ENCODE measurements at places on chromosomes 4 and X. TPM values are rescaled to one million over a fixed set of nuclear protein-coding genes. Genes with fewer than 3 reads are reported as not detected.

DNA sequence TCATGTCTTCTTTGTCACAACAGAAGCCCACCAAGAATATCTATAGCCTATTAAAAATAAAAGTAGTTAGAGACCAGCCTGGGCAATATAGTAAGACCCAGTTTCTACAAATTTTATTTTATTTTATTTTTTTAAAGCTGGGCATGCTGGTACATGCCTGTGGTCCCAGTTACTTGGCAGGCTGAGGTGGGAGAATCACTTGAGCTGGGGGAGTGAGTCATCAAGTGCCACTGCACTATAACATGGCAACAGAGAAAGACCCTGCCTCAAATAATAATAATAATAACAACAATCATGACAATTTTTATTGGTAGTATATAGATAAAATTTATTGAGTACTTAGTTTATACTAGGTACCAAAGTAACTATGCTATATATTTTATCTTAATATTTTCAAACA lies 93.0 kb upstream of the NPFFR2 start:
- no peak for DNase-seq

GRCh38 chr4:1080961-1081688 lies 32.2 kb downstream of the RNF212 start:
- DNase-seq: no peak

DNA sequence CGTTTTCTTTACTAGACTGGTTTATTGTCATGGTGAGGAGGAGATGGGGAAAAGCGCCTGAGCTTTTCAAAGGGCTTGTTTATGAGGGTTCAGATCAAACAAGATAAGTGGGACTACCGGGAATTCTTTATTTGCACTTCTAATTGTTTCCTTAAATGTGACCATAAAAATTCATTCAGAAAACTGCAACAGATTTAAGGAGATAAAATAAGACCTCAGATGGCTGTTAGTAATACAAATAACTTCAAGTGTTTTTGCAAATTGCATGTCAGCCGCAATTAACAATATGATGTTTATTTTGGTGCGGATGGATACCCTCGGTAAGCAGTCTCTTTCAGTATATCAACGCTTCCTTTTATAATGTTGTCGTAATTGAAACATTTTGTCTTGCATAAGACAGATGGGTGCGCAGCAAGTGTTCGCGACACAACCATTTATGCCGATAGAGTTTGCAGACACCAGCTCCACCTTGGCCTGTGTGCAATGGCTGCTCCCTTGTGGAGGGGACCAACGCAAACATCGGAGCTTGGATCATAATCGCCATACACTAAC lies 151.0 kb downstream of the C4orf33 start:
- no peak for DNase-seq

GRCh38 chrX:132483488-132483887 lies 5.3 kb downstream of the MBNL3 start:
- DNase-seq: no peak

DNA sequence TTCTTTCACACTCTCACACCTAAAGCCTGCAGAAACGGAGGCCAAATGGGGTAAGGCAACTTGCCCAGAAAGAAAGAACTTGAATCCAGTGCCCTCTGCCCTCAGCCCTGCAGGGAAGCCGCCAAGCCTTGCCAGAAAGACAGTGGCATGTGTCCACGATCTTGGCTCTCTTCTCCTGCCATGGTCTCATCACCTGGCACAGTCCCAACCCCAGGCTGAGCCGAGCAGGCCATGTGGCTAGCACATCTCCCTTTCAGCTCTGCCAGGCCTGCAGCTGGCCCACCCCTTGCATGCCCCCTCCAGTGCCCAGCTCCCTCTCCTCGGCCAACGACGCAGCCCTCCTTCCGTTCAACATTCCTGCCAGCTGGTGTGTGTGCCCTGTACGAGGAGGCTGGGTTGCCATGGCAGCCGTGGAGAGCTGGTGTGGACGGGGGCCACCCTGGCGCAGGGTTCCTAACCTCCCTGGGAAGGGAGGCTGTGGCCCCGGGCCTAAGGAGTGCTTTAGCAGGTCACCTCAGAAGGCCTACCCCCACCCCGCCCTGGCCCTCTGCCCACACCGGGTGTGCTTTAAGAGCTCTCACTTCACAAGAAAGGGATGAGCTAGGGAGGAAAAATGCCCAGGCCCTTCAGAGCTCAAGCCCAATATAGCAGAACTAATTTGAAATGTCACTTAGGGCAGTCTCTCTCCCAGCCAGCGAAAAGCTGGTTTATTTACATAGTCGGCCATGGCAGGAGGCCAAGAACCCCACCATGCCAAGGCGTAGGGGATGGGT lies 73.0 kb upstream of the PJA1 start:
- DNase-seq: no peak

DNA sequence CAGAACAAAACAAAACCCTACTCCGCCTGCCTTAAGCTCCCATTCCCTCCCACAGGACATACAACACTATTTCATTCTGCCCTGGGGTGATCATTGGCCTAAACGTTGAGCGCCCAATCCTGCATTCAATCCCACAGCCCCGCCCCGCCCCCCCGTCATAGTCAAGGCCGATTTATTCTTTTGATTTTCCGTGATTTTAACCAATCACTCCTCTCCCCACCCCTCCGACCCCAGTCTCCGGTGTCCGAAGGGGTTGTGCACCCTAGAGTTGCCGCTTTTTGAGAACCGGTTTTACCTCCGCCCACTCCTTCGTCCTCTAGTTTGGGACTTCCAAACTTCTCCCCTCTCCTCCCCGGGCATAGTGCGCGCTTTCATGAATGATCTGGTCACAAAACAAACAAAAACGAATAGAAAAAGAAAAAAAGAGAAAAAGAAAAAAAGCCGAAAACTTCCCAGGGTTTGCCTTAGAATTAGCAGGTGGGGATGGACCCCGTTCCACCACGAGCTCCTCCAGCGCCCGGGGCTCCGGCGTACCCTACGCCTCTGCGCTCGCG lies 446 bp upstream of the UBE2A start:
- peak; percentile 33 for DNase-seq

GRCh38 chr4:122762520-122762919 lies 30.0 kb downstream of the BBS12 start:
- DNase-seq: no peak

DNA sequence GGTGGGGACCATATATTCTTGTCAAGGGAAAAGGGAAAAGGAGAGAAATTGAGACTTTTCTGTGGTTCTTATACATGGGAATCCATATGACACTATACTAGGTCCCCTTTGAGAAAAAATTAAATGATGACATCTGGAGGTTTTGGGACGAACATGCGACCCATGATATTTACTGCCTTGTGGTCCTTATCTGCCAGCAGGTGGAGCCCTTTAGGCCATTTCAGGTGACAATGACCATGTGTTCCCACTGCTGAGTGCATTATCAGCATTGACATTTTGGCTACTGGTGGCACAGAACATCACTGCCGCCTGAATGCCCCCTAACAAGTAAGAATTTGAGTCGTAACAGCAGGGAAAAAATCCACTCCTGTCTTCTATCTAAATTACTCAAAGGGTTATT lies 843.4 kb downstream of the FSTL5 start:
- DNase-seq: no peak

DNA sequence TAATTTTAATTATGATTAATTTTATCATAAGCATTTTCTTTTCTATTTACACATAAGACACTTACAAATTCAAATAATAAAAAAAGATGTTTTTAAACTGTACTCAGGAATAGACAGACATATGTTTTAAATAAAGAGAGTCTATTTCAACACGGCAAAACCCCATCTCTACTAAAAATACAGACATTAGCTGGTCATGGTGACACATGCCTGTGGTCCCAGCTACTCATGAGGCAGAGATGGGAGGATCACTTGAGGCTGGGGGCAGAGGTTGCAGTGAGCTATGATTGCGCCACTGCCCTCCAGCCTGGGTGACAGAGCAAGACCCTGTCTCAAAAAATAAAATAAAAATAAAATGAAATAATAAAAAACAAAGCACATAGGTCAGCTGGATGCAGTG lies 14.8 kb downstream of the FAM9B start:
- no peak for DNase-seq

DNA sequence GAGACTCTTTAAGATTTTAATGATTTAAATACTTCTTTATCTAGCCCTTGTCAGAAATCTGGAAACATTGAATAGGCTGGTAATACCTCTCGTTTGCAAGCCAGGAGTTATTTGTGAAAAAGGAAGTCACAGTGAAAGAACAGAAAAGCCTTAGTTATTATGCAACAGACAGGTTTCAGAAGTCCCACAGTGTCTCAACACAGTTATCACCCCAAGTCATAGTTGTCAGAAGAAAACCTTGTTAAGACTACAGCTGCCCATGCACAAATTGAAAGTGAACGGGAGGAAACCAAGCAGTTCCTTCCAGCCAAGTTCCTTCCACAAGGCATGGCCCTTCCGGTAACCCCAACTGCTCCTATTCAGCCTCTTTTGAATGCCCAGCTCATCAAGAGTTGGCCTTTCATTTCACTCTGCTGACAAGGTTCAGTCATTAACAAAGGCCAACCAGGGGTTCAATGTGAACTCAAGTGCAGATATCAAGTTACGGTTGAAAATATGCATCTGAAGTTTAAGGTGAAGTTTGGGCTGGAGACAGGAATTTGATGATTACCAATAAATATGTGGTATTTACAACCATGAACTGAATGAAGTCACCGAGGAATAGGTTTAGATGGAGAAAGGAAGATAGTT lies 15.6 kb downstream of the ALPK1 start:
- no peak for DNase-seq

- no peak for DNase-seq
Observed at GRCh38 chrX:103685396-103685795, 1.1 kb downstream of the MORF4L2 start.

DNA sequence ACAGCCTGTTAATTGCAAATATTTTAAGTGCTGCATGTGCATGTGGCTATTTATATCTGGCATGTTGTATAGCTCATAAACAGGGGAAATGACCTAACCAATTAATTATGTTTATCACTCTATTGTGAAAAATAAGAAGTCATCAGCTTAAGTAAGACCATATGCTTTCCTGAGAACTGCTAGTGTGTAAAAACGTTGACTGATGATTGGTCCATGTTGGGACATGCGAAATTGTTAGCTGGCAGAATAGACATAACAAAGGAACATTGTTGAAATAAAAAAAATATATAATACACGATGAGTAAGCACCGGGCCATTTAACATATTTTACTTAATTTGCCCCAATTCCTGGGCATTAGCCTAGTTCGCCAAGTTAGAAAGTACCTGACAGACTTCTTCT lies 207.5 kb downstream of the ANK2 start:
- no peak for DNase-seq

DNA sequence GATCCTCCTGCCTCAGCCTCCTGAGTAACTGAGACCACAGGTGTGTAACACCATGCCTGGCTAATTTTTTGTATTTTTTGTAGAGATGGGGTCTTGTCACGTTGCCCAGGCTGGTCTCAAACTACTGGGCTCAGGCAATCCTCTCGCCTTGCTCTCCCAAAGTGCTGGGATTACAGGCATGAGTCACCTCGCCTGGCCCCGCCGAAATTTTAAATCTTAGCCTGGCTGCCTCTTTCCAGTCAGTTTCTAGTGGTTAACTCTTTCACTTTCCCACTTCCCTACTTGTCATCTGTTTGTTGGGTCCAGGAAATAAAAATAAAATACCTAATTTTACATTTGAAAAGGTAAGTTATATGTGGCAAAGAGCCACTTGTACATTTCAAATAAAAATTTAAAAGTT lies 62.4 kb downstream of the TMEM165 start:
- DNase-seq: no peak

DNA sequence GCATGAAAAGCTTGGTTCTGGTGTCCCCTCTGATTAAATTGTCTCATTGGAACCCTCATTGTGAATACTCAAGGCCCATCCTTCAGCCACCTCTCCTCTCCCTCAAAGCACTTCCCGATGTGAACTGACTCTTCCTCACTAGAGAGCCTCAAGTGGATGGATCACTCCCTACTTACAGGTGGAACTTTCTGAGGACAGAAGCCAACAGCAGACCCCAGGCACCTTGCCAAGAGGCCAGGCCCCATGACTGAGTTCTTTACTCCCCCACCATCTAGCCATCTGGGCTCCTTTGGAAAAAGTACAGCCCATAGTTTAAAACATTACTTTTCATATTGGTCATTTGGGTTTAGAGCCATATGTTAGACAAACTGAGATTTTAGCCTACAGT lies 224.1 kb downstream of the SHROOM3 start:
- DNase-seq: no peak

DNA sequence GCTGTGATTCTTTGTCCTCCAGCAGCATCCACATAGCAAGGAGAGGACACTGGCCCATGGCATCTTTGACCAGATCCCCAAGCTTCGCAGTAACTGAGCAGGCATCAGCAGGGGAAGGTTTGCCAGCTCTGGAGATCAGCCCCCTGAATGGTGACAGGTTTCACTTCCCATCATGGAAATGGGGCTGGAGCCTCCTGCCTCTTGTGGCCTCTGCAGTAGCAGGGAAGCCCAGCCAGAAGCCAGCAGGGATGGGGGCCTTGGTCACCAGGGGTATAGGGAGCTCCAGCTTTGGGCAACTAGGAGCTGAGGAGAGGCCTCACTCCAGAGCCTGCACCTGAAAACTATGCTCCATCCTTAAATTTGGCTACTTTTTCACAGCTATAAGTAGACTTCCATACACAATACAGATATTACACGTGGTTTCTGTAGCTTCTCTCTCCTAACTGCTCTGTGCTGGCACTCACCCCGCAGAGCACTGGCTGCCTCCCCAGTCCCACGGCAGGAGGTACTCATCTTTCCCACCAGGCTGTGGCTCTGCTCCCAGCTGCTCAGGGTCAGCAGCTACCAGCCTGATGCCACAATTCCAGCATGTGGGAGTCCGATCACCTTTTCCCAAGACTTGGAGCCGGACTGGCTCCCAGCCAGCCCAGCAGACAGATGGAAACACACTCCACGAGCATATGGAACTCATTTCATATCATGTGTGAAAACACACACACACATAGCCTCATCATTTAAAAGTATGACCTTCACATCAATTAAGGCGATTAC lies 2.8 kb downstream of the TMEM271 start:
- no peak for DNase-seq

DNA sequence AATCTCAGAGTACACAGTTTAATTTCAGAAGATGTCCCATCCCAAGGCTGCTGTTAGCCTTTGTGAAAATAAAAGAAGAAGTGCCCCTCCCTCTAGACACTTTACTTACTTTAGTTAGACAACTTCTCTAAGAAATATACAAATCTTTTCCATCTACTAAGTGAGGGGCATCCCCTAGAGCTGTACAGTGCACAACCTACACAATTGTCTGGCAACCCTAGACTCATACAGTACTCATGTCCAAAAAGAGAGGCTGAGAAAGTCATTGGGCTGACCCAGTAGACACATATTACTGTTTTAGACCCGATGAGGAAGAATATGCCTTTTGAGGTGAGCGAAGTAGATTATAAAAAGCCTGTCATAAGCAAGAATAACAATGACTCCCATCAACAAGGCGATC lies 297.6 kb downstream of the IDS start:
- DNase-seq: no peak

PLRG1 gene
- 31.3 TPM for polyA plus RNA-seq

BCORL1 gene
- 2.2 TPM for polyA plus RNA-seq

USP17L25 gene
- not detected for polyA plus RNA-seq

TRAM1L1 gene
- 0.09 TPM for polyA plus RNA-seq

TKTL2 gene
- polyA plus RNA-seq: not detected

FATE1 gene
- not detected for polyA plus RNA-seq

RXFP1 gene
- 1.2 TPM for polyA plus RNA-seq

RAB28 gene
- 3.9 TPM for polyA plus RNA-seq

GAB1 gene
- 2.4 TPM for polyA plus RNA-seq
